ENCODE measurements at places on chromosomes 1 and 21. TPM values are rescaled to one million over a fixed set of nuclear protein-coding genes. Genes with fewer than 3 reads are reported as not detected.

DNA sequence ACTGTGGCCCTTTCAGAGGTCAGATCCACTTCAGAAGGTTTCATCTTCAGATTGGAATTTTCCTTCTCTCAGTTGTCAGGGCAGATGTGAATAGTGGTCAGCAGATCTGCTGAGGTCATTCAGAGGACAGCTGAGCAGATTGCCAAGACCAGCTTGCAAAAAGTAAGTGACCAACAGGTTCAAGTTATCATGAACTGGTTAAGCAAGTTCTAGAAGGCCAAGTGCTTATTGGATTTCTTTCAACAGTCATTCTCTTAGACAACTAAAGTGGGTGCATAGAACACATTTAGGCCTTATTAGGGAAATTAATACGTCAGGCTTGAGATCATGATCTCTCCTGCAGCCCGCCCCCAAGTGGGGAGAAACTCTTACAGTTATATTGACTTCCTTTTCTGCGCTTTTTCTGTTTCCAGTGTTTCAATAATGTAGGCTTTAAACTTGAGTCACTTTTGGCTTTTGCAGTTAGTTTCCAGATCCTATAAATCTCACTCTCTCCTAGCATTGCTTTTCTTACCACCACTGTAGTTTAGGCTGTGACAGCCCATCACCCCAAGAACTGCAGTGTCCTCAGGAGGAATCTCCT is 96.4 kb downstream of the C1orf21 start:
- no peak for DNase-seq

DNA sequence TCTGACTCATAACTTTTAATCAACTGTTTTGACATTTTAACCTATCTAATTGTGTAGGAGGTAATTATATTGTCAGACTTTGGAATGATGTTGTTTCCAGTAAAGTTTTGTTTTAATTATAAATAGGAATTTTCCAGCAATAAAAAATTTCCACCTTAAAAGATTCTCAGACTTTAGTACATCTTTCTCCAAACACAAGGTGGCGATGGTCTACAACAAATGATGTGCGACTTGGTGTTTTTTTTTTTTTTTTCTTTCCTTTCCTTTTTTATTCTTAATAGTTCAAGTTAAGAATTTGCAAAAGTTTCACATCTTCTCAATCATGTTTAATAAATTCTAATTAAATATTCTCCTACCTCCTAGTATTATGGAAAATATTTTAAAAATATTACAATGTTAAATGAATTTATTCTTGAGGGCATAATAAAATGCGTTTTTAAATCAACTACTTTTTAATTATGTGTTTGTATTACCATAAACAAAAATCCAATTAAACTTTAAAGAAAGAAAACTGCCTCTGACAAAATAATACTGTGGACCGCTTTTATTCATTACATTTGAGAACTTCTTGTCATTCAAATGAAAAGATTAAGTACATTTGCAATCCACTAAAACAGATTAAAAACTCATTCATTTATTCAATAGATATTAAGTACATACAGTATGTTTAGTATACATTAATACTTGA is 4.4 kb upstream of the ADAMTS1 start:
- DNase-seq: no peak

GRCh38 chr1:237873487-237874211 is 17.1 kb downstream of the ZP4 start:
- peak; percentile 90 for DNase-seq

The RGS7 gene
- 0.10 TPM for total RNA-seq

GRCh38 chr1:206065547-206066145 is 12.7 kb downstream of the RHEX start:
- DNase-seq: no peak

The UBE2U gene
- not detected for total RNA-seq

GRCh38 chr1:43904660-43905551 is 28.7 kb upstream of the ARTN start:
- DNase-seq: no peak

DNA sequence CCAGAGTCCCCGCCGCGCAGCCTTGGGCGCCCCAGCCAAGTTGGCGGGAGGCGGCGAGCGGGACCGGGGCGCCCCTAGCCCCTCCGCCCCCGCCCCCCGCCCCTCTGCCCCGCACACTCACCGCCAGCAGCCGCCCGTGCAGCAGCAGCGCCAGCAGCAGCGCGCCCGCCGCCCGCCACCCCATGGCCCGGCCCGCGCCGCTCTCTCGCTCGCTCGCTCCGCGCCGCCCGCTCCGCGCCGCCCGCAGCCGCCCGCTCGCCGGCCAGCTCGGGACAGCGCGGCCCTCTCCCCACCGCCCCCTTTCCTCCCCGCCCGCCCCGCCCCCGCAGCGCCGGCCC is at the start of gene HSPG2:
HSPG2 (minus strand) TSS at position 277 of the 338 bp plus-strand sequence; CDS start at position 184, 93 bp downstream.
- DNase-seq: no peak

The NR1I3 gene
- total RNA-seq: not detected

DNA sequence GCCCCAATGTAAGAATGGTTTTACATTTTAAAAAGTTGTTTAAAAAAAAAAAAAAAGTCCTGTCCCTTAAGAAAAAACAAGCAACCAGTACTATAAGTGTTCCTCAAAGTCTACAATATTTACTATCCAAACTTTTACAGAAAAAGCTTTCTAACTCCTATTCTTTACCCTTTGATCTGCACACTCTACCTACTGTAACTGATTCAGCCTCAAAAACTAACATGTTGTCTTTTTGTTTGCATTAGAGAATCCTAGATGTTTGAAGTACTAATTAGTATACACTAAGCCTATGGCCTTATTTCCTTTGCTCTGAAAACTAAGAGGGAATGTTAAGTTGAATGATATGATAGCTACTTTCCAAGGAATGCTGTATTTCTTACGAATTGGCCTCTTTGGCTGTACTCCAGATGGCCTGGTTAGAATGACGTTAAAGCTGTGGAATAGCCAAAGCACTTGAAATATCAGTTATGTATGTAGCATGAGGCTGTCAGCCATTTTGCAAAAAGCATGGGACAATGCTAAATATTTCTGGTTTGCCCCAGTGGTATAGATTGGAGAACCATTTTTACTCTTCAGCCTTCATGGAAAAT is 234.8 kb downstream of the GPR52 start:
- no peak for DNase-seq

The RSPH1 gene
- not detected for total RNA-seq

DNA sequence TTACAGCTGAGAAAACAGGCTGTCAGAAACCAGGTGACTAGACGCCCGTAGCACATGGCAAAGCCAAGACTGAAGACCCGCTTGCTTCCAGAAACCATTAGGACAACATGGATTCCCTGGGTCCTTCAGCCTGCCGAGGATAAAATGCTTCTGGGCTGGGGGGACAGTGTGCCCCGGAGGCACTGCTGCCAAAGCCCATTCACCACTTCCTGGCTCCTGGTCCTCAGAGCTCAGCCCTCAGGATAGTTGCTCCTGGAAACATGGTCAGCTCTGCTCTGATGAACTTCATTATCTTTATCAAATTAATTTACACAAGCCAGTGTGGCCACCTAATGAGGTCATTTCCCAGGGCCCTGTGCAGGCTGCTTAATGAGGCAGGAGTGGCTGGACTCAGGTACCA is 41.1 kb upstream of the ACTL8 start:
- no peak for DNase-seq

The KCND3 gene
- total RNA-seq: 0.09 TPM

GRCh38 chr1:160046494-160047110 is 14.8 kb upstream of the PIGM start:
- peak; percentile 46 for DNase-seq

DNA sequence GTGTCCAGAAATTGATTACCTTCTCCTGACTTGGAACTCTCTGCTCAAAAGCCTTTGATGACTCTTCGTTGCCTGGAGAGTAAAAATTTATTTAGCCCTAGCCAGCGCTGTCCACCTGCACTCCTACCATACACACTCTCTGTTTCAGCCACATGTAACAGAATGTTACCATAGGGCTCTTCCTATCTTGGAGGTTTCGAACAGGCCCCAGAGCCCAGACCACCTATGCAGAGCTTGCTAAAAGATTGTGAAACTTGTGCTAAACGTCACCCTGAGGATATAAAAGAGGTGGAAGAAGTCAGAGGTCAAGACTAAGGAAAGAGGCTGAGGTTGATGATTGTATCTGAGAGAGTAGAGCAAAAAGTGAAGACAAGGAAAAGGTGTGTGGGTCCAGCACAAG is 237.0 kb upstream of the HOOK1 start:
- DNase-seq: no peak

GRCh38 chr1:167120899-167121298 is 27.0 kb downstream of the STYXL2 start:
- no peak for DNase-seq

DNA sequence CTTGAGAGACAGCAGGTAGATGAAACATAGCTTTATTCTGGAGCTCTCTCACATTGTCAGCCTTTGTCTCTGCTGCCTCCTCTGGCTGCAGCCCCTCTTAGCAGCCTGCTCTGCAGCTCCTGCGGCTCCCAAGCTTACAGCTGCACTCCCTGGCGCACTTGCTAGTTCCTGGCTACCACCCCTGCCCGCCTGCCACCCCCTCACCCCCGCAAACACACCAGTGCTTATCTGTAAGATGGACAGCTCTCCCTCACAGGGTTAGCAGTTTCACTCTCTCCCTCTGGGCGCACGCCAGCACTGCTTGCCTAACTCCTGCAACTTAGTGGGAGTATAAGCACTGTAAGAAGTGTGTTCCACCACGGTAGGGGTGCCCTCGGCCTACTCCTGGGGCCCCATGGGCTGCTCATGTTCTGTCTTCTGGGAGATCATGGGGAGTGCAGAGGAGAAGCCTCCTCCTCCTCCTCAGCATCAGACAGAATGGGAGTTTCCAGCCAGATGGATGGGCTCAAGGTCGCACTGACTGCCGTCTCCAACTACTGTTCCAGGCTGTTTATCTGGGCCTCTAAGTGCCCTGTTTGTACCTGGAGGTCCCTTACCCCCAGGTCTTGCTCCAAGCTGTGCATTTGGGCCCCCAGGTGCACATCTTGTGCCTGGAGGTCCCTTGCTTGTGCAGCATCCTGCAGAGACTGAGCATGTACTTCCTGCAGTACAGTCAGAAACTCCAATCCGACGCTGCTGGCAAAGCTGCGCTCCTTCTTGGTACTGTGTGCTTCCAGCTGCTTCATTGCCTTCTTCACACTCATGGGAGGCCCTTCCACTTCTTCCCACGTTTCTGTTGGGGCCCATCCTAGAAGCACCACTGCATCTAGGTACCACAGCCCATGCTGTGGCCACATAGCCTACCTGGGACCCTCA is 1388.1 kb downstream of the AMY1C start:
- DNase-seq: peak; percentile 29

The KRTAP11-1 gene
- not detected for total RNA-seq

The CFAP57 gene
- total RNA-seq: 0.46 TPM

DNA sequence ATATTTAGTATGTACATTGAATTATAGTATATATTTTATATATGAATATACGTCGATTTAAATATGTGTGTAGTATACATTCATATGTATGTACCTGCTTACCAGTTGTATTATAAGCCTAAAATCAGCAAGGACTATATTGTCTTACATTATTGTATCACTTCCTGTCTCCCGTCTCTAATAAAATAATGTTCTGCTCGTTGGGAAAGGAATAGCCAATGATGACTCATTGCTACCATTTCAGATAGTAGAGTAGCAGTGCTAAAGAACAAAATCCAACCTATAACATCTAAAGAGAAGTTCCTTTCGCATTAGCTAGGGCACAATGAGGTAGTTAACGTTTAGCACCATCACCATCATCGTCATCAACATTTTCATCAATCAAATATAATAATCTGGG is 39.9 kb upstream of the SMYD2 start:
- DNase-seq: no peak

DNA sequence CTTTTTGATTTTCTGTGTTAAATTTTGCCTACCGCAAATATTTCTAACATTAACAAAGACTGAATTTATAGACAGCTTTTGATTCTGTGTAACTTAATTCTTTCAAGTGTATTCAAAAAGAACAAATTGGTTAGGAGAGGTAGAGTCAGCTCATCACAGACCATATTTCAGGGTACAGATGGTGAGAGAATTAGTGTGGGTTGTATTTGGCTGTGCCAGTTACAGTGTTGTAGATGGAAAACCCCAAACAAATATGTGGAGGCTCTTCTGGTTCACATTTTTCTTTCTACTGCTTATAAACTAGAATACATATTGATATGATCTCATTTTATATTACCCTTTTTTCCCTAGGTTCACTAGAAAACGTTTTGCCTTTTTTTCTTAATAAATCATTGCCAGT is 11.1 kb downstream of the RCAN3 start:
- DNase-seq: no peak

GRCh38 chr1:54010415-54011117 is 7.4 kb downstream of the LDLRAD1 start:
- no peak for DNase-seq

The TMEM82 gene
- total RNA-seq: not detected

The GSTM5 gene
- 0.12 TPM for total RNA-seq

The SYT11 gene
- 0.14 TPM for total RNA-seq

DNA sequence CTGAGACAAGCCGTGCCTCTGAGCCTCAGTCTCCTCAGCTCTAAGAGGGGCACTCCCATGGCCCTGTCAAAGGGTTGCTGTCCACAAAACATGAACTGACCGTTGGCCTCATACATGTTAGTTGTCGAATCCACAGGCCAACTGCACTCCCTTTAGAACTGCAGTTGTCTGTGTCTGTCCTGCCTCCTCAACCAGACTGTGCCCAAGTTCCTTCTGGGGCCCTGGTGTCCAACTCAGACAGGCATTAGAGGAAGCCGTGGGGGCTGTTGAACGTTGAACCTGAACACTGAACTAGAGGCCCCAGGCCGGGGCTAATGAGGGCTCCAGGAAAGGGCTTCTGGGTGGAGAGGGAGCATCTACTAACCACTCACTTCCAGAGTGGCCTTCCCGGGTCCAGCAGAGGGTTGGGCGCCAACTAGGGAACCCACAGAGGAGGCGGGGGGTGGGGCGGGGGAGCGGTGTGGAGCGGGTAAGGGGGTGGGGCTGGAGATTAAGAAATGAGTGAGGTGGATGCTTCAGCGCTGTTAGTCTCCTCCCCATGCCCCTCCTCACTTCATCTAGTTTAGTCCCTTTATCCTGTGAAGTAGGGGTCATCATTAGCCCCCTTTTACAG is at the start of gene RAB42:
RAB42 (plus strand) TSS at position 558 of the 613 bp plus-strand sequence. CDS start 247 bp downstream, outside the sequence.
- DNase-seq: no peak

The DIO1 gene
- not detected for total RNA-seq

The RNU1-1 gene
- total RNA-seq: under 0.01 TPM

The BCL2L15 gene
- total RNA-seq: 0.17 TPM

- DNase-seq: no peak
These were observed 725 bp upstream of the VWA1 start for GRCh38 chr1:1434824-1435105.

The RRP1 gene
- 23.3 TPM for total RNA-seq

- no peak for DNase-seq
These were observed 28.6 kb upstream of the KDM4A start for GRCh38 chr1:43621386-43621785.

DNA sequence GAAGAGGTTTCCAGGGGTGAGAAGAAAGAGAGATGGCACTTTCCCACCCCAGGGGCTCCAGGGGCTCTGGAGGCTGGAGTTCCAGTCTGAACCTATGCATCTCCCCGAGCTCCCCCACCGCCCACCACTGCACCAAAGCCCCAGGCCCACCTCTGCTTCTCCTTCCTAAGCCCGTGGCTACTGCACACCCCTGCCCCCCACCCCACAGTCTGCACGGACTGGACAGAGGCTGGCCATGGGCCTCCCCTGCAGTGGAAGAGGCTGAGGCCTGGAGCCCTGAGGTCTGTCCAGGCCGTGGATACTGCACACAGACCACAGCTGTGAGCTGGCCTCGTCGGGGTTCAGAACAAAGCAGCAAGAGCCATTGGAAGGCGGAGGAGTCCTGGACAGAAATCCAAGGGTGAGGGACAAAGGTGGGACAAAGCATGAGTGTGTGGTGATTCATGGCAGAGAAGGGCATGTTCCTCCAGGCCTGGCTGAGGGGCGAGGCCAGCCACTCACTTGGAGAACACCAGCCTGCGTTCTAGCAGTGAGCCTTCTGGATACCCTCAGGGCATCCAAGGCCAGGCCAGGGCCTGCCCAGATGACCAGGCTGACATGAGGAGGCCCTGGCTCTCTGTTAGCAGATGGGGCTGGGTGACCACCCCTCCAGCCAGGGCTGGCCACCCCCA is 244.8 kb upstream of the VAMP3 start:
- no peak for DNase-seq

Measured in NCI-H460 (cell line).